Activated T-helper 1 cell treated with Interleukin-2 at 50 U/mL for 16 hours (primary cell): ENCODE measurements at places on chromosomes 11 and 22.
A peak's percentile ranks its signal among the peaks of the same experiment; 100 is the strongest.

DNA sequence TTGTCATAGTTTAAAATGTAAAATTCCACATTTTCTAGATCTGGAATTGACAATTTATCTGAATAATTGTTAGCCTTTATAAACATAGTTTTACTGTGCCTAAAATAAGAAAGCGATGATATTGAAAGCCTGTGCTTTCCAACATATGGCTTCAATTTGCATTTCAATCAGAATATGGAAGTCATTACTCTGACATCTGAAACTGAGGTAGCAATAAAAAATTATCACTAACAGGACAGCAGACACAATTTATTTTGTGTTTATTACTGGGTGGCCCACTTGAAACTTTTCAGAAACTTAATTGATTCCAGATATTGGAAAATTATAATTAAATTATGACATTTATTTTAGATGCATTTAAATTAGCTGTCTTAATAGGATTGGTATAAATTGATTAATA lies 78.5 kb downstream of the TMEM135 start:
- no peak for DNase-seq

DNA sequence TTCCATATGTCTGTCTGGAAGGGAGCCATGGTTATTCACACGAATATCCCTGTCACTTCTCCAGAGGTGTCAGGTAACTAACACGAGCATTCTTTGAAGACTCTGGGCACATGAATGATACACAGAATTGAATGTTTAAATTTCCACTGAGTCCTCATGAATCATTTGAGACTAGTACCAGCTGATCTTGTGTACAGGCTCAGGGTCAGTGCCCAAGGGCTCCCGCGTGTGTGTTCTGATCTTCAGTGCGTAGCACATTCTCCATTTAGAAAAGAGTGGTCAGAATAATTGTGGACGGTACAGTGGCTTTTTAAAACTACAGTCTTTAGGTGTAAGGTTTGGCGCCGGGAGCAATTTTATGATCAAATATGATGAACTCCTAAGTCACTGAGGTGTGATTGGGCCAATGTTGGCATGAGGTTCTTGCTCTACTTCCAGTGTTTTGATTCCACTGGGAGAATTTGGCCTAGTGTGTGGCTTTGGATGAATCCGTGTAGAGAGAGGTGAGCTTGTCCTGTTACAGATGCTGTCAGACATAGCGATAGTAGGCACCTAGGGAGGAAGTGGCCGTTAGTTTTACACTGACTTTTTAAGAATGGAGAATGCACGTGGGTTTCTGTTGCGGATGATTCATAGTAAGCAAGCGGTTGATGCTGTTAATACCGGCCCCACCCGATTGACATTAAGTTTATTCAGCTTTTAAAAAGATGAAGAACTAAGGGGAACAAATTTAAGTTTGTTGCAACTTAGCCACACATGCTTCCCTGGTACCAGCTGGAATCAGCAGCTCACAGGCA lies 22.2 kb downstream of the NUP50 start:
- DNase-seq = no peak

- DNase-seq = no peak
Observed at GRCh38 chr11:96384156-96384555, 5.6 kb downstream of the CCDC82 start.

DNA sequence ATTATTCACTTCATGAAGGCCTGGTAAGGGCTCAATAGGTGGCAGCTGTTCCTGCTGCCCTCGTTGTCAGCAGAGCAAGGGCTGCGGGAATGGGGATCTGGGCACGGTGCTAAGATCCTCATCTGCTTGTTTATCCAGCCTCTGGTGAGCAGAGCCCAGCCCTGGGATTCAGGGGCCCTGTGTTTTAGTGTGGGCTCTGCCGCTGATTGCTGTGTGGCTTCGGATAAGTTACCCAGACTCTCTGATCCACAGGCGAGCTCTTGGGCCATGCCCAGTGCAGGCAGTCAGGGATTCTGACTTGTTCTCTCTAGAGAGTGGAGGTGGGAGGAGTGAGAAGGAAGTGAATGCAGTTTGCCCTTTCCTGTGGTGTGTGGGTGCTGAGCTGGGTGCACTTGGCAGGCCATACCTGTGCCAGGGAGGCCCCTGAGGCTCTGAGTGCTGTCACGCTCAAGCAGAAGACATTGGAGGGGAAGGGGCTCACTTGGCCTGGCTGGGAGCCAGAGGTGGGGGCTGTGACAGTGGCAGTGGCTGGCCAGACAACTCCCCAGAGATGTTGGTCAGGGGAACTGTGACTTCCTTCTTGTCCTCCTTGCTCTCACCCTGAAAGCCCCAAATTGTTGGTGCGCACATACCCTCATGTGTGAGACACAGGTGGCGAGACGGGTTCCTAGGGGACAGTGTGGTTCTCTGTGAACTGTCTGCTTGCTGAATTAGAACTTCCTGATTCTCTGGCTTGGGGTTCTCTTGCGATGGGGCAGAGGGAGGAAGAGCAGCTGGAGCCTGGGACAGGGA lies 43.7 kb downstream of the CD82 start:
- DNase-seq = no peak

GRCh38 chr11:84345597-84345996 lies 1059.4 kb upstream of the CCDC90B start:
- DNase-seq = no peak

- DNase-seq = no peak
Observed at GRCh38 chr11:60700689-60701468, 1.5 kb downstream of the MS4A8 start.

DNA sequence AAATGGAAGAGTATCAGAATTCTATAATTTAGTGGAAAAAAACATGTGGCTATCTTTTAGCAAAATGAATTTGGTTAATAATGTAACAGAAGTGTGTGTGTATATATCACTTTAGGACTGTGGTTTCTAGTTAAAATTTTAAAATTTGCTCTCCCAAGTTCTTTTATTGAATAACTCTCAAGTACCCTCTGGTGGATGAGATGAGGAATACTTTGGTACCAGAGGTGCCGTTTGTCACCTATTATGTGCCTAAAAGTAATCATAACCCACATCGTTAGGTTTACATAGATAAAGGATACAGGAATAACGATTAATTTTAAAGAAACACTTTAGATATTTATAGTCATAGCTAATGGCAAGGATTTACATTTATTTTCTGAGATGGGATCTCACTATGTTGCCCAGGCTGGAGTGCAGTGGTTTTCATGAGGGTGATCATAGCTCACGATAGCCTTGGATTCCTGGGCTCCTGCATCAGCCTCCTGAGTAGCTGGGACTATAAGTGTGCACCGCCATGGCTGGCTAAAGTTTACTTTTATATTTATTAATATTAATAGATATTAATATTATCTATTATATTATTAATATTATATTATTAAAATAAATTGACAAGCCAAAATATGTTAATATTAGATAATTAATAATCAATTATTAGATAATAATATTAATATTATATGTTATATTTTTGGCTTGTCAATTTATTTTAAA lies 66.7 kb upstream of the CAPRIN1 start:
- DNase-seq = no peak

- no peak for DNase-seq
Observed at GRCh38 chr11:93574638-93575220, 31.5 kb upstream of the SMCO4 start.

DNA sequence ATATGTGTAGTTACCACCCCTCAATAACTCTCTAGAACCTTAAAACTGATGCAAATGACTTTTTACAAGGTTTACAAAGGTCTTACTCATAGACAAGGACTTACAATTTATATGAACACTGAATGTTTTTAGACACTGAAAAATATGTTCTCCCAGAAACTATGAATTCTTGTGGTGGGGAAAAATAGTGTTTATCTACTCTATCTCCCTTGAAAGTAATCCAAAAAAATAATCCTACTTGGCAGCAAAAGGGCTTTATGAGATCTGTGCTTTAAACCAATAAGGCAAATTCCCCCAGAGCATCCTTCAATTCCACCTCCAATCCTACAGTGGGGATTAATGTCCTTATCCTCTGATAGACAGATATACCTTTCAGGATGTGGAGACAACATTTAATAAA lies 1984.1 kb upstream of the RAG2 start:
- DNase-seq = no peak

GRCh38 chr11:17764446-17765218 lies 30.1 kb downstream of the KCNC1 start:
- no peak for DNase-seq

GRCh38 chr22:42897960-42898359 lies 40.9 kb upstream of the ARFGAP3 start:
- DNase-seq = no peak

DNA sequence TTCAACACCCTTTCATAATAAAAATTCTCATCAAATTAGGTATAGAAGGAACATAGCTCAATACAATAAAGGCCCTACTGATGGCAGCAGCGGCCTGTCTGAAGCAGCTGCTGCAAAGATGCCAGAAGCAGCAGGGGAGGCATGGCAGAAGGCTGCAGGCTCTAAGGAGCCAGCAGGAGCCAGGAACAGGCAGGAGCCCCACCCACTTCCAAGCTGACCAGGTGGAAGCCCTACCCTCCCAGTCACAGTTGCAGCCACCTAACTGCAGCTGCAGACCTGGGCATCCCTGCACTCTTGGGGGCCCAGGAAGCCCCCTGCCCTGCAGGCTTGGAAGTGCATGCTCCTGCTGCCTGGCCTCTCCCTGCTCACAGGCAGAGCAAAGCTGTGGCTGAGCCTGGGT lies 18.2 kb upstream of the OR6A2 start:
- DNase-seq = no peak

DNA sequence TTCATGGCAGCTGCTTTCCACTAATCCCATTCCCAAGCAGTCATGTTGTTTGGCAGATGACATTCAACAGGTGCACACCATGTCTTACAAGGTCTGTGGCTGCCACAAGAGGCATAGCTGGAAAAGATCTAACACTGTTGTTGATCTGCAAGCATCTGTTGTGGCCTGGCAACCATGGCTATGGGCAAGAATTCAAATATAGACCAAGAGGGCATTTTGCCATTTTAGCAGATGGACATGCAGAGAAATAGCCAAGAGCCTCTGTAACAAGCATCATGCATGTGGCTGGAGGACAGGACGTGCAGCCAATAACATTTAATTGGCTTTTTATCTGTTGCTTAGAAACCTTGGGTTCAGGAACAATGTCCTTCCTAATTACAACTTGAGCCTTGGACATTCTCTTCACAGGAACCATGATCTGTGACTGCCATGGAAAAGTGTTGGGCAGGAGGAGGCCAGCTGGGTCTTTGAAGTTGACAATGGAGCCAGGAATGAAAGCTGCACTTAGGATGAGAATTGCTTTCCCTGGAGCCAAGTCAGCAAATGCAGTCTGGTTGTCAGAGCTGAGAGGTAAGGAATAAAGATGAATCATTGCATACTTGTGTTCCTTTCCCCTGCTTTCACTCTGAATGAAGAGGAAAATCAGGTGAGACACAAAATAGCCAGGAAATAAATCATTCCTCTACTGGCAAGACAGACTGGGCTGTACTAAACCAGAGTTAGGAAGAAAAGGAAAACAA lies 113.6 kb upstream of the ANO5 start:
- DNase-seq = no peak

DNA sequence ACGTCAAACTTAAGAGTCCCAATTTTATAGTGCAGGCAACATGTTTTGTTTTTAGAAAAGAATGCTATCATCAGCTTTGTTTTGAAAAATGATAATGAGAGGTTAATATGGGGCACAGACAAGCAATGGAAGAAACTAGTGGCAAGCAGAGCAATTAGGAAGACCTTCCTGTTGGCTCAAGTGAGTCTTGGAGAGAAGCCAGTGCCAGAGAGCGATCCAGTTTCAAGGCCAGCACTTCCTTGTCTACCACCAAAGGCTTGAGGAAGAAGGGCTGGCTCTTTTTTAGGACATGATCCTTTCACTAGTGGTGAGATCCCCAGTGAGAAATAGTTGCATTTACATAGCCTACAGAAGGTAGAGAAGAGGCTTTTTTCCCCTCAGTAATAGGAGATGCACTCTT lies 1340.7 kb downstream of the LRRC4C start:
- DNase-seq = no peak

DNA sequence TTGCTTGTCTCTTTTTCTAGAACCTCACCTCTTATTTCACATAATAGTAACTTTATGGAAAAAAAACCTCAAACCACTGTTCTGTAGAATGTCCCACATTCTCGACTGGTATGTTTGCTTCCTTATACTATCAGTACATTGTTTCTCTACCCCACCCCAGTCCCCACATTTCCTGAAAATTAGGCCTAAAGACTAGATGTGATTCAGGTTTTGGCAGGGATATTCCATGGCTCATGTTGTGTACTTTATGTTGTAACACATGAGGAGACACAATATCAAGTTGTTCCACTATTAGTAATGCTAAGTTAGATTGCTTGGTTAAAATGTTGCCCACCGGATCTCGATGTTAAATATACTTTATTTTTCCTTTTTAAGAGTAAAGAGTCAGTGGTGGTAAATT lies 34.7 kb downstream of the DDIAS start:
- DNase-seq = no peak

- peak; percentile 70 for DNase-seq
Observed at GRCh38 chr22:19178657-19179496, at the start of gene SLC25A1. Gene SLC25A1 (minus strand): TSS chr22:19178736. CDS start chr22:19178673, 63 bp downstream.

DNA sequence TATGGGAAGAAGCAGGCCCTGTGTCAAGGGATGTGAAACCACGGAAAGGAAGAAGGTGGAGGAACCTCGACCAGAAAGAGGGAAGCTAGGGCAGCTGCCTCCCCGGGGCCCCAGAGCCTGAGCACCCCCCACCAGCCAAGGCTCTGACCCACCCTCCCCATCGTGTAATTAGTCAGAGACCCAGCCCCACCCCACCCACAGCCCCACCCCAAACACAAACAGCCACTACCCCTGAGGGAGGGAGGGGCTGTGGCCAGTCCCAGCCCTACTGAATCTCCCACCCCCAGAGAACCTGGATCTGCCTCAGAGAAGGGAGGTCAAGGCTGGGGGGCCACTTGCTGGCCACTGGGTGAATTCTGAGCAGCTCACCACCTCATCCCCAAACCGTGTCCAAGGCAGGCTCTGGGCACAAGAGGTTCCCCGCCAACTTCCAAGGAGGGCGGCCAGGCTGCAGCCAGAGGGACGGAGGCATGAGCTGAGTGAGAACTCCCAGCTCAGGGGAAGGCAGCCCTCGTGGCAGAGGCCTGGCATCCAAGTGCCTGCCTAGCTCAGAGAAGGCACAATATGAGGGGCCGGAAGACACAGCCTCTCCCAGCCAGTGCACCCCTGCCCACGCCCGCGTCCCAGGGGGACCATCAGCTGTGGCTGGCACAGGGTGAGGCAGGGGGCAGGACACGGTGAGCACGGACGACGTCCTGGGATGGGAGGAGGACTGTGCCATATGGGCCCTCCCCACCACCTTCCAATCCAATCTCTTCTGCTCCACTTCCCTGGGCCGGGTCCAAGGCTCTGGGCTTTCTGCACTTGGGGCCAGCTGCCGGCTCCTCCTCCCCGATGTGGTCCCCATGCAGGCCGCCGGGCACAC lies 2.7 kb downstream of the PLXNB2 start:
- DNase-seq = no peak

DNA sequence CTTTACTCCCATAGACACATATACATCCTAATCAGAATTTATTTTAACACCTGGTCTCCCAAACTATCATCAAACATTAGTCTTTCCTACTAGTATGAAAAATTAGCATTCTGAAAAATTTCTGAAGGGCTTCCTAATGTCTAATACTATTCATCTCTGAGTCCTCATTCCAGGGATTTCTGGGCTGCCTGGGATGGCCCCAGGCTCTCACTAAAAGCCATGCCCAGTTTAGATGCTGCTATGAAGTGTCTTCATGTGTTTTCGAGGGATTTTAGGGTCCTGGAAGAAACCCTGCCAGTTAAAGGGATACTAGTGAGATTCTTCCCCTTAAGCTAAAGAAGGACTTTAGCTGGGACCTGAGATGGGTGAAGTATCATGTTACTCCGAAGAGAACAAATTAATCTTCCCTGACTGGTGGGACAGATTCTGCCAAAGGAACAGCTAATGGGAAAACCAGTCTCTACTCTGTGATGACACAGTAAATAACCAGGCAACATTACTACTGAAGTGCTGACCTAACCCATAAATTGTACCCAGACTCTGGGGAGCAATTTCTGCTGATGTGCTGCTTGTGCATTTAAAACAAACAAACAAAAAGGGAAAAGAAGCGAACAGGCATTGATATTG lies 342.6 kb downstream of the SOX6 start:
- DNase-seq = no peak
